ENCODE measurements at places on chromosomes 2 and 18. TPM values are rescaled to one million over a fixed set of nuclear protein-coding genes. Genes with fewer than 3 reads are reported as not detected.

DNA sequence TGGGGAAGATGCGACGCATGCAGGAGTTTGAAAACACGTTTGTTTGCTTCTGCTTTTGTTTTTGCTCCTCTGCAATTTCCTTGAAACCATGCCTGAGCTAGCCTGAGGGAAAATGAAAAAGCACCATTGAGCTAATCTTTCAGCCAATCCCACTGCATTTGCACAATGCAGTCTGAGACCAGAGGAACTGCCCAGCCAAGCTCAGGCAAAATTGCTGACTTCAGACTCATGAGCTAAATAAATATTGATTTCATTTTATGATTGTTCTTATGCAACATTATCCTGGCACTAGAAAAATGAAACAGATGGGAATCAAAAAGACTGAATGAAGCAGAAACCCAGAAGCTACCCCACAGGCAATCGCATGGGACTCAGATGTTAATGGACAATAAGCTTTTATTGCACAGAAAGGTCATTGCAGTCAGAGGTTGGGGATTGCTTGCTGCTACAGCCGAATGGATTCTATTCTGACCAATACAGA is 37.0 kb downstream of the TPRKB start:
- peak; percentile 36 for DNase-seq

DNA sequence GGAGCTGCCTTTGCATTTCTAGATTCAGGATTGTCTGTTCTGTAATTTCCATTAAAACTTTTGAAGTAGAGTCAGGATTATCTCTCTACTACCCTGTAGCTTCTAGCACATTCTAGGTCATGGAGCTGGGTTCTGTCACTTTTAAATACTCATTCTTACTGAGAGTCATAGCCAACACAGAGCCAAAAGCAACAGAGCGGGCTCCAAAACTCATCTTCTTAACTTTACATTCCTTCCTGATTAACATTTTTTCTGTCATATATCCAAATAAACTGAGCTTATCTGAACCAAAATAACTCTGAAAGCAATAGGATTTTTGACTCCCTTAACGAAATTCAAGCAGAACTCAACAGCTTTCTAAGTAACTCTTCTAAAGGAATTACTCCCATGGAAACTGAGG is 12.9 kb downstream of the PREPL start:
- DNase-seq = no peak

GRCh38 chr2:65198737-65199136 is 28.9 kb upstream of the ACTR2 start:
- no peak for DNase-seq

- peak; percentile 32 for DNase-seq
Measured at GRCh38 chr18:59012815-59013705, 126.6 kb upstream of the SEC11C start.

DNA sequence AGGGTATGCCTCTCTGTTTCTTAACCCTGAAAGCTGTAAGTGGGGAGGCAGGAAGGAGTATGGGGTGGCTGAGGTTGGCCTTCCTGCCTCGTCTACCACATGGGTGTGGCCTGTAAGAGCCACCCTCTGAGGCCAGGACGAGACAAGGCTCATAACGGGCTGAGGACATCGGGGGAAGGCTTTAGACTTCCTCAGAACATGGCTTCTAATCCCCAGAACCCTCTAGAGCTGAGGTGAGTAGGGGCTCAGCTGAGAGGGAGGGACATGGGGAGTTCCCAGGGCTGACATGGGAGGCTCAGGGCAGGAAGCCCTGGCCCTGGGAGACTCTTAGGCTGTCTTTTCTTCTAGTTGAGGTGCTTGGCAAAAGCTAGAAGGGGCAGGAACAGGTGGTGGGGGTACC is 36.7 kb downstream of the EMX1 start:
- no peak for DNase-seq

DNA sequence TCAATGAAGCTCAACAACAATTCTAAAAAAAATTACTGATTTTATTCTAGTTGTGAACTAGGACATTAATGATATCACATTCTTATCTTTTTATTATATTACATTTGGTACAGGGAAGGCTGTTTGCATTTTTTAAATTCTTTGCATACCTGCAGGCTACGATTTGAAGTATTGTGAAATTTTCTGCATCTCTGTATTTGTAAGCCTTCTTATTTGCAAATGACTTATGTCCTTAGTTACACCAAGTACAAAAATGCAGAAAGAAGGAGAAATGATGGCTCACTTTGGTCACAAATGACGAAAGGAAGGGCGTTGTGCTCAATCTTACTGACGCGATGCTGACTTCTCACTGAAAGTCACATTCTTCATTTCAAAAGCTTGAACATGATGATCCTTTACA is 227.5 kb upstream of the SOX11 start:
- no peak for DNase-seq

DNA sequence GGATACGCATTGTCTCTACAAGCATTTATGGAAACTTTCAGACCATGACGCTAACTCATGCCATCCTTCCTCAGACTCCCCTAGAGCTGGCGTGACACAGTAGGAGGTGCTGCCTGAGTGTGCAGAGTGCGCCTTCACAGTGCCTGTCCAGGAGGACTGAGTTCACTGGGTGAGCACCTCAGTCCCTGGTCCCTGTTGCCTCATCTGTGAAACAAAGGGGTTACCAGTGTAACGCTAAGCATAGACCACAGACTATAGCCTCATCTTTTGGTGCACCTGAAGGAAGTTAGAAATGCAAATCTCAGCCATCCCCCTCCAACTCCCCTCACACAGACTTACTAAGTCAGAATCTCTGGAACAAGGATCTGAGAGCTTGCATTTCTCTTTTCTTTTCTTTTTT is 142.8 kb downstream of the TMEM17 start:
- DNase-seq = no peak

The MALL gene
- polyA plus RNA-seq = 31.5 TPM

The CCDC178 gene
- 1.6 TPM for polyA plus RNA-seq

DNA sequence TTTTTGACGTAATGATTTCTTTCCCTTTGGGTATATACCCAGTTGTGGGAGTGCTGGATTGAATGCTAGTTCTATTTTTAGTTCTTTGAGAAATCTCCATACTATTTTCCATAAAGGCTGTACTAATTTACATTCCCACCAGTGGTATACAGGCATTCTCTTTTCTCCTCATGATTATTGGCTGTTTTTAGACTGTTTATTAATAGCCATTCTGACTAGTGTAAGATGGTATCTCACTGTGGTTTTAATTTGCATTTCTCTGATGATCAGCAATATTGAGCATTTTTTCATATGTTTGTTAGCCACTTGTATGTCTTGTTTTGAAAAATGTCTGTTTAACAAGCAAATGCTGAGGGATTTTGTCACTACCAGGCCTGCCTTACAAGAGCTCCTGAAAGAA is 9.2 kb upstream of the CD28 start:
- DNase-seq = no peak

DNA sequence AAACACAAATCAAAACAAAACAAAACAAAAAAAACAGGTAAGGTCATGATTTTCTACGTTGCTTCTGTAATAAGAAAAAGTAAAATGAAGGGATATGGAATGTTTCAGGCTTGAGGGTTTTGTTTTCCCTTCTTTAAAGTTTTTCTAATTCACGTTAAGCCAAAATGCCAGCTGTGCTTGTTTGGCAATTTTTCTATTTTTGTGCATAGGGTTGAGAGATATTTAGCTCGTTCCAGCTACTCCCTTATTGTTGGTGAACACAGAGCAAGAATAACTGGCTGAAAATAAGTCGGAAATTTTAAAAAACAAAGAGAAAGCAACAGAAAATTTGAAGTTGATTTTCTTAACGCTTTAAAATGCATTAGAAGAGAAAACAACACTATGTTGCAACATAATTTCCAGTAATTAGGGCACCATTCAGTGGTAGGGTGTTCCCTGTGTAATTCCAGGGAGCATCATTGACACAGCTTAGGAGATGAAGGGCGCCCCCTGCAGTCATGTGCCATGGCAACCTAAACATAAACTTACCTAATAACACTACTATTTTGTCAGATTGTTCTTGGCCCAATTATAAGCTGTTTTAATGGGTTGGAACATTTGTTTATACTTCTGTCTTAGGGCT is 99.5 kb downstream of the DTNA start:
- DNase-seq = peak; percentile 31

GRCh38 chr2:188024811-188025210 is 266.9 kb upstream of the GULP1 start:
- DNase-seq = no peak

The C1GALT1C1L gene
- 0.38 TPM for polyA plus RNA-seq

DNA sequence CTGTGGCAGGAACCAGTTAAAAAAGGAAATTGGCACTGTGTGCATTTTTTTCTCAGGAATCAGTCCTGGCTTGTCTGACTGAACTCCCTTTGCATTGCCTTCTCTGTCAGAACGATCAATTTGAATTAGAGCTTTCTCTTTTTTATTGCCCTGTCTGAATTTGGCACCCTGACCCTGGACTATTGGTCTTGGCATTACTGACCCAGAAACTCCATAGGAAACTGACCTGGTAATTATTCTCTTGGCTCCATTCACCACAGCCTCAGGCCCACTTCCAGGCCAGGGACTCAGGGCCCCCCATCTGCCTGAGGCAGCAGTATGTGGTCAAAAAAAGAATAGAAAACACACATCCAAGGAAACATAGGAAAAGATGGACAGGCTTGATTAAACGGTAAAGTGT is 32.0 kb upstream of the CCDC88A start:
- DNase-seq = no peak

DNA sequence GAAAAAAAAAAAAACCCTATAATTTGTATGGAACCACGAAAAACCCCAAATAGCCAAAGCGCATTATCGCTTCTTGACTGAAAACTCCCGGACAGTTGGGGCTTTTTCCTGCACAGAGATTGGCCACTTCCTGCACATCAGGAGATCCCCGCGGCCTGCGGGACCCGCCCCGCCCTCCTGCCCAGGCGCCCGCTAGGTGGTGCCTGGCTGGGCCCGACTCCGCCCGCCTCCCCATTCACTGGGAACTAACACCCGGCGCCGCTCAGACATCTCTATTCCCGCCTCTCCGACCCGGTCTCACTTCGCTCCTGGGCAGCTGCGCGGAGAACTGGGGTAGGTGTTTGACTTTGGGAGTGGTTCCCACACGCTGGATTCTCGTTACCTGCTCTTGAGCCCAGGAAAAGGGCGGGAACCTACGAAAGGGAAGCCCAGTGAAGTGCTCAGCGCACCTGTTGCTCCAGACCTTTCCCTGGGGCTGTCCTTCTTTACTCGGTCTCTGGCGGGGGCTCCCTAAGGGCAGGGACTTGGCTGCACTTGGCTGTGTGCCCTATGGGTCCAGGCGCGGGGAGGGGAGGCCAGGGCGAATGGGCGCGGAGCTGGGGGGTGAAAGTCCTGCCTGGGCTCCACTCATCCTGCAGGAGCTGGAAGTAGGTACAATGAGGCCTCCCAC is at the start of gene HMSD:
Gene HMSD, plus strand, starts transcription at position 234 of the 670 bp plus-strand sequence. CDS start 4,155 bp downstream, outside the sequence.
- DNase-seq = peak; percentile 17

- DNase-seq = no peak
Measured at GRCh38 chr2:69969126-69969983, 7.9 kb upstream of the ASPRV1 start.

The SLC4A5 gene
- polyA plus RNA-seq = 0.21 TPM

The NYAP2 gene
- polyA plus RNA-seq = not detected

DNA sequence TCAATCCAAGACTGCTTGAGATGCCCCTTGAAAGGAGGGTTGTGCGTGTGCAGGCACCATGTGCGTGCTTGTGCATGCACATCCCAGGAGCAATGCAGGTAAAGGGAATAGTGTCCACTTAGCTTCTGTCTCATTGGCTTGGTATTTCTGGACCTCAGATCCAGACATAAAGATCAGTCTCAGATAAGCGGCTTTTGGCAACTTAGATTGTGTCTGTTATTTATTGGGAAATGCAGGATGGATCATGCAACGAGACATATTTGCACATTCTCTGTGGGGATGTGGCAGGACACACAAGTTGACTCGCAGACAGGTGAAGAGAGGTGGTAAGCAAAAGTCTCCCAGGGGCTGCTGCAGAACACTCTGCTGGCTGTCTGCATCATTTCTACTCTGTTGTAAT is 67.9 kb downstream of the SETBP1 start:
- no peak for DNase-seq

The PGAP1 gene
- 2.8 TPM for polyA plus RNA-seq

DNA sequence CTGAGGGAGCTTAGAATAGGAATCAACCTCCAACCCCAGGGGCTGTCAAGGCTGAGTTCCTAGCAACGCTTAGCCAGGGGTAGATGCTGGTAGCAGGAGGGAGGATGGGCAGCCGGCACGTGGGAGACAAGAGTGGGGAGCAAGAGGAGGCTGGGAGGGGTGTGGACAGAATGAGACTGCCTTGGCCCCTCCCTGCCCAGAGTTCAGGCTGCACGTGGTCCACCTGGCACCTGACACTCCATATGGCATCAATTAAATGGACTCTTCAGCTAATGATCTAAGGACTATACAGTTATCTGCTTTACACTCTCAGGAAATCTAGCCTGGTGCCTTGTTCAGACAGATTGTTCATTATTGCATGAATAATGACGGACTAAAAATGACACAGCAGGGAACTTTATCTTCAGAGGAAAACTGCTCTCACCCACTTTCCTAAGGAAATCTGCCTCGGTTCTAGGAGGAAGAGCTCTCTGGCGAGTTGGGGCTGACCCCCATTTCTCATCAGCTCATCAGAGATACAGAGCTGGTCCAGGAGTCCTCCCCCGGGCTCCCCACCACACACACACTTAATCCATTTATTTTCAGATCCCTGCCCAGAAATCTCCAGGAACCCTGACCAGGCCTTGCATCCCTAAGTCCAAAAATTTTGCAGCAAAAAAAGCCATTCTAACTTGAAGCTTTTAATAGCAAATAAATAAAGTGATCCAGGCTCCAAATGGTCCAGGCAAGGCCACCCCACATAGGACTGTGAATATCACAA is 102.1 kb upstream of the CDC42EP3 start:
- no peak for DNase-seq

- peak; percentile 89 for DNase-seq
Measured at GRCh38 chr2:15579641-15580040, 12.0 kb upstream of the DDX1 start.

DNA sequence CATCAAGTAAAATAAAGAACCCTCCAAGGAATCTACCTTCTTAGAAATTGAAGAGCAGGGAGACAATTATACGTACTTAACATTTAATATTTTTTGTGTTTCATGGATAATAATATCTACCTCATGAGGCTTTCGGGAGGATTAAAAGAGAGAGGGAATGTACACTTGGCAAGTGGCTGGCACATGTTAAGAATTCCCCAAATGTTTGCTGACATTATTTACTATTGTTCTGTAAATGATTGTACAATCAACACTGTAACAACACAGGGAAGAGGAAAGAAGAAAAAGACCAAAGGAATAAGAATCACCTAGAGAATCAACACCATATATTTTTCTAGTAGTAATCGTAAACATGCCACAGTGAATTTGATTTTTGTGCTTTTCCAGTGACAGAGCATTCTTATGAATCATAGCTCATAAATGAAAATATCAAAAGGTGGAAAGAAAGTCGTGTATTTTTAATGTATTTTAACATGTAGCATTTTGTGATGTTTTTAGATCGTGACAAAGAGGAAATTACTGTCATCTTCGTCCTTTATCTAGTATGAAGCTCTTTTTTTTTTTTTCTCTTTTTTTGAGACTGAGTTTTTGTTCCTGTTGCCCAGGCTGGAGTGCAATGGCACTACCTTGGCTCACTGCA is 67.3 kb downstream of the B3GNT2 start:
- DNase-seq = no peak

Data from endothelial cell of umbilical vein (primary cell).